Mesothelial cell of epicardium (in vitro differentiated cells): ENCODE measurements at places on chromosomes 5 and 9.

DNA sequence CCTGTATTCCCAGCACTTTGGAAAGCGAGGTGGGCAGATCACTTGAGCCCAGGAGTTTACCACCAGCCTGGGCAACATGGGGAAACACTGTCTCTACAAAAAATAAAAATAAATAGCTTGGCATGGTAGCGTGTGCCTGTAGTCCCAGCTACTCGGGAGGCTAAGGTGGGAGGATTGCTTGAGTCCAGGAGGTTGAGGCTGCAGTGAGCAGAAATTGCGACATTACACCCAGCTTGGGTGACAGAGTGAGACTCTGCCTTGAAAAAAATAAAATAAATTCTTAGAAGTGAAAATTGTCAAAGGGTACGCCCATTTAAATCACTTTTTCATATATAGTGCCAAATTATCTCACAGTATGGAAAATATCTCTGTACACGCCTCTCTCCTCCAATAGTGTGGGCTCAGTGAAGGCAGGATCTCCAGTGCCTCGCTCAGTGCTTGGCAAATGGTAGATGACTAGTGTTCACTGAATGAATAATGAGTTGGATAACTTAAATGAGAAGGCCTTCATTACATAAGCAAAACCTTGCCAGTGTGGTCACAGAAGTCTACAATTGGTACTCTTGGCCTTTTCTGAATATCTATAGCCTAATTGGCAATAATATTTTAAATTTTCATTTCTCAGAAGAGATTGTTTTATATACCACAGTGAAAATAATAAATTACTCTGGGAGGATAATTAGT, 9.4 kb upstream of the CCL28 start:
- no peak for DNase-seq

DNA sequence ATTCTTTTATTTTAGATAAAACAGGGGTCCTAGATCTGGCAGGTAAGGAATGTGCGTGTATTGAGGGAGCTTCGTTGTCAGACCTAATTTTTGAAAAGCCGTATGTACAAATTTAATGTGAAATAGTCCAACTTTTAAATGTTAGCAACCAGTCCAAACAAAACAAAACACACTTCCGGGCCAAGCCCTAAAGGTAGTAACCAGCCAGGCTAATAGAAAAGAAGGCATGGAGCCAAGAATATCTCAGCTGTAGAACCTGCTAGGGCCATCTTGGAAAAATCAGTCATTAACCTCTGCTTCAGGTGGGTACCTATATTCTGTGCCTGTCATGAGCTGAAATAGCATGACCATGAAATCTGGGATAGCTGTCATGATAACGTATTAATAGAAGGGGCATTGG, 71.0 kb downstream of the SMARCA2 start:
- DNase-seq = no peak

- DNase-seq = no peak
Measured at GRCh38 chr9:124675261-124676158, 95.6 kb downstream of the NR6A1 start.

- DNase-seq = no peak
Measured at GRCh38 chr5:66742083-66742895, 146.1 kb downstream of the MAST4 start.

GRCh38 chr5:60340326-60340725, 359.6 kb downstream of the DEPDC1B start:
- no peak for DNase-seq

DNA sequence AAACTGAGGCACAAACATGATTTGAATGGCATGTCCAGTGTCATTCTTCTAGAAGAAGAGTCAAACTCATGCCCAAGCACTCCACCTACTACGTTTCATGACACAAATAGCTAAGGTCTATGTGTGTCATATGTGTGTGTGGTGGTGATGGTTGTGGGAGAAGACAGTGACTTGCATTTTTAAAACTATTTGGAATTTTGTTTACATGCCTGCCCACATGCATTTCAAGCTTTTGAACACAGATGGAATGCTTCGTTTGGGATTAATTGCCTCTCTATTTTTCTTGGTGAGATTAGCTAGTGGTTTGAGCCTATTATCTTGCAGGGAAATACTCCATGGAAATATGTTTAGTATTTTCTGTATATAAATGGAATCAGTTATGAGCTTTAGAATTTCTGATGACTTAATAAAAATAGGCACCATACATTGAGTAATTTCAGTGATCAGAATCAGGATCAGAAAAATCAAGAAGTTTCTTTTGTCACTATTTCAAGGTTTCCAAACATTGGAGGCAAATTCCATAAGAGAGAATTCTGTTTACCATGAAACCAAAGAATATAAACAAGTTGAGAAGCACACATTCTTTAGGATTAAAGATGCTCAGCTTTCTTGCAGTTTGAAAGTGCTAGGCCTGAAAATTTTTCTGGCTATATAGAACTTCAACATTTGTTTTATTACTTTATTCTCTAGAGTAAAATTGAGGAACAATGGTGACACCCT, 260.3 kb upstream of the SEMA6A start:
- no peak for DNase-seq

DNA sequence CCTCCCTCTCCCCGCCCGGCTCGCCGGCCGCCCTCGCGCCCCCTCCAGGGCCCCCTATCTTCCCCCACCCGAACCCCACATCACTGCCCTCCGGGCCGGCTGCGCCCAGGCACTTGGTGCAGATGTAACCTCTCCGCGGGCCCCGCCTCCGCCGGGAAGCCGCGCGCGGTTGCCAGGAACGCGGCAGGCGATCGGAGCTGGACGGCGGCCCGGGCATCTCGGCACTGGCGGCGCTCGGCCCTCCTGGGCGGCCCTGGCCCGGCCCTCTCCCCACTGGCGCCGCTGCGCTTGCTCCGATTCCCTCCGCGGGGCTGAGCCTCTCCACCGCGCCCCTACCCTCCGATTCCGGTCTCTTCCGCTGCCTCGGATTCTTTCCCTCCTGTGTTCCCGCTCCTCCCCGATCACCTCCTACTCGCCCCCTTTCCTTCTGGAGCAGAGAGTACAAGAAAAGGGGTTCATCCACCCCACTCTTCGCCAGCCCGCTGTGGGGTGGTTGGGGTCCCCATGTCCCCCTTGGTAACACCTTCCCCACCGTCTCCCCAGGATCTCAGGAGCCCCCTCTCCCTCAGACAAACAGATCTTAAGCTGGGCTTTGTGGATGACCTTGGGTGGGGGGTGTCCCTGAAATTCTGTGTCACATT, 70.6 kb downstream of the C9orf50 start:
- DNase-seq = peak; percentile 79

- no peak for DNase-seq
Measured at GRCh38 chr5:145511351-145511750, 323.8 kb downstream of the PRELID2 start.

- no peak for DNase-seq
Measured at GRCh38 chr5:127944125-127944524, 139.4 kb upstream of the SLC12A2 start.

- DNase-seq = no peak
Measured at GRCh38 chr5:113183694-113184093, 207.1 kb downstream of the DCP2 start.

DNA sequence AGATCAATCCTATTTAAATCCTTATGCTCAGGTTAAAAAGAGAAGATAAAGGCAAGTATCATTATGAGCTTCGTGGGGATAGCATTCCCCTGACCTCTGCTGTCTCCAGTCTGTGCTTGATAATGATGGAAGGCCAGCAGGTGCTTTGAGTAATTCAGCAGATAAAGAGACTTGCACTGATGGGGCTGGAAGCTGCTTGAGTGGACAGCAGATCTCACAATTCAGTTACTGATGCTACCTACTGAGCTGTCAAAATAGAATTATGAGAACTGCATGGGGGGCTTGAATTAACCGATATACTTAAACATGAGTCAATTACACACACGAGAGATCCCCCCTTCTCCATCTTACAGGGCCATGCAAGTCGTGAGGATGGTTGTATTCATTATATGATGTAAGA, 107.7 kb upstream of the GPR151 start:
- DNase-seq = no peak

DNA sequence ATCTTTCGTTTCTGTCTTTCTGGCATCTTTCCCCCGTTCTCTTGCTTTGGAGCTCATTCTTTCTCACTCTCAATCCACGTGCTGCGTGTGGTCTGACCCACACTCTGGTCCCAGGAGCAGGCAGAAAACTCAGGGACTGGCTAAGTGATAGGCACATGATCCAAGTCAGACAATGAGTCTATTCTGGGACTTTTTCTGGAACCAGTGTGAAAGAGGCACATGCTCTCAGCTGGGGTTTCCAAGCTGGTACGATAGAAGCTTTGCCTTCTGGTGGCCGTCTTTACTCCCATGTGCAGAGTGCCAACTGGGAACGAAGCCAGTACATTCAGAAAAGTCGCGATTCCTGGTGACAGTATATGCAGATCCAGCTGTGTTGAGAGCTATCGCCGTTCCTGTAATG, 94.4 kb downstream of the PDZD2 start:
- no peak for DNase-seq

GRCh38 chr9:107782381-107782780, 292.8 kb upstream of the KLF4 start:
- DNase-seq = no peak
